ENCODE measurements at places on chromosomes 16 and 17.

- no peak for DNase-seq
These were observed 71.7 kb upstream of the BRD7 start for GRCh38 chr16:50440531-50440930.

GRCh38 chr17:40496170-40496569 is 5.3 kb downstream of the TNS4 start:
- no peak for DNase-seq

- no peak for DNase-seq
These were observed 354.3 kb downstream of the C16orf95 start for GRCh38 chr16:86962913-86963312.

DNA sequence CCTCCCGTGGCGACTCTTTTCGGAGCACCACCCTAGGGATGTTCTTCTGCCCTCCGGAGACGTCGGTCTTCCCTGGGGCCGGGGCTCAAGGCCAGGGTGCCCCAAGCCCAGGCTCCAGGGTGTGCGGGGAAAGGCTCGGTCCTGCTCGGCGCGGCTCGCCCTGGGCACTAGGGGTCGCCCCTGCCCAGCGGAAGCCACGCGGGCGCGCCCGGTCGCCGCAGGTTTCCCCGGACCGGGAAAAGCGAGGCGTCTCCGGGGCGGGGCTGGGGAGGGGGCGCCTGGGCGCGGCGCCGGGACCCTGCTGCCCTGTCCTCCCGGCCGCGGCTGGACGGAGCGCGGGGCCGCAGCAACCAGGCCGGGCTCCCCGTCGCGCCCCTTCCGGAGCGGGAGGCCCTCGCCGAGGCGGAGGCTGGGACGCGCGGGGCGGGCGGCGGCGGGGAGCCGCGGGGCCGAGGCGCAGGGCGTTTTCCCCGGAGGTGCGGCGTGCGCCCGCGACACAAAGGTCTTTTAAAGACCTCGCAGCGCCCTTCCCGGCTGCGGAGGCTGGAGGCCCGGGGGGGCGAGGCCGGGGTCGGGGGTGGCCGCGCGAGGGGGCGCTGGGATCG is 76.4 kb downstream of the MRC2 start:
- DNase-seq, result peak; percentile 52

DNA sequence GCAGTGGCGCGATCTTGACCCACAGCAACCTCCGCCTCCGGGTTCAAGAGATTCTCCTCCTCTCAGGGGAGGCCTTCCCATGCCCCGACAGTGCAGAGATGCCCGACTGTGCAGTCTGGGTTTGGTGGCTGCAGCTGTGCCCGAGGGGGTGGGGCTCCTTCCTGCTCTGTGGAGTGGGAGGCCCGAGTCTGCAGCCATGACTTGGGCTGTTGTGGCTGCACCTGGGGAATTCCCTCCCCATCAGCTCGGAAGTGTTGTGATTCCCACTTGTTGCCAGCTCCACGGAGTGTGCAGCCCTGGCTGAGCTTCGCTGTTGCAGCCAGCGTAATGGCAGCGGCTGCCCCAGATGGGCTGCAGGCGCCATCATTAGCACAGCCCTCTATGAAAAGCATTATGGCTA is 66.4 kb upstream of the SMIM36 start:
- DNase-seq, result no peak

DNA sequence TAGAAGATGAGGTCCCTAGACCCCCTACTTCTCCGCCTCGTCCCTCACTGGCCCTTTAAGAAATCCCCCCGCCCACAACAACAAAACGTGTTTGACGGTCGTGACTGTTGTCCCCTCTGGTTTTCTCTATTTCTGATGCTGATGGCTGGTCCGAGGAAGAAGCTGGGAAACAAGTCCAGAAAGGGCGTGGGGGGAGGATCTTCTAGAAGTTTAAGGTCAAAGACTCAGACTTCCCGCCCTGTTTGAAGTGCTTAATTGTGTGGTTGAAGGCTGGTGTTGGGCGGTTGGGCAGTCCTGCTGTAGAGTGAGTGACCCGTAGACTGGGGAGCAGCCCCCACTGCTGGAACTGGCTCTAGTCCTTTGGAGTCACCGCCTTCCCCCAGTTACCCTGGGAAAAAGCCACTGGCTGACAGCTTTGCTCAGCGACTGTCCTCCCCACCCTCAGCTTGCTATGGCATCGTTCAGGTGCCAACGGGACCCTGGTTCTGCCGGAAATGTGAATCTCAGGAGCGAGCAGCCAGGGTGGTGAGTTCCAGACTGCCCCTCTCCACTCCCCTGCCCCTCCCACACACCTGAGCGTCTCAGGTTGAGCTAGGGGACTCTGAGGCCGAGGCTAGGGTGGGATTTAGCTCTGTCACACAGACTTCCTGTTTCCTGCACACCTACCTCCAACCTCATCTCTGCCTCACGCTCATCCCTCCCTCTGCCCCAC is 1.6 kb downstream of the MLLT6 start:
- no peak for DNase-seq

DNA sequence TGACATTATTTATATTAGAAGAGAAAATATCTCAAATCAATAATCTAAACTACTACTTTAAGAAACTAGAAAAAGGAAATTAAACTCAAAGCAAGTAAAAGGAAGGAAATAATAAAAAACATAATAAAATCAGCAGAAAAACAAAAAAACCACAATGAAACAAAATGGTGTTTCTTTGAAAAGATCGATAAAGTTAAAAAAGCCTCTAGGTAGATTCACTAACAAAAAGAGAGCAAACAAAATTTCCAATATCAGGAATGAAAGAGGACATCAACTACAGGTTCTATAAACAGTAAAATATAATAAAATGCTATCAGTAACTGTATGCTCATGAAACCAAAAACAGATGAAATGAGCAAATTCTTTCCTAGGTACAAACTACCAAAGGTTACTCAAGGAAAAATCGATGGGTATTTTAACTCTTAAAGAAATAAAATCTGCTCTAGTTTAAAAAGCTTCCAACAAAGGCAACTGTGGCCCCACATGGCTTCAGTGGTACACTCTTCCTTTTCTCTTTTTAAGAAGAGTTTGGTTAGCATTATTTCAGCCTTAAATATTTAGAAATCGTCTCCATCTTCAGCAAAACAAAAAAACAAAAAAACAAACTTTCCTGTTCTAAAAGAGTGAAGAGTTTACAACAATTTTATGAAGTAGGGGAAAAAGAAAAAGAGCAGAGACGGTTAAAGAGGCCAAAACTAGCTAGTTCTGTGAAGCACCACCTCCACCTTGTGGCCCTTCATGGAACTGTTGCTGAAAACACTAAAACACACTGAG is 102.2 kb downstream of the TRIM37 start:
- peak; percentile 45 for DNase-seq

DNA sequence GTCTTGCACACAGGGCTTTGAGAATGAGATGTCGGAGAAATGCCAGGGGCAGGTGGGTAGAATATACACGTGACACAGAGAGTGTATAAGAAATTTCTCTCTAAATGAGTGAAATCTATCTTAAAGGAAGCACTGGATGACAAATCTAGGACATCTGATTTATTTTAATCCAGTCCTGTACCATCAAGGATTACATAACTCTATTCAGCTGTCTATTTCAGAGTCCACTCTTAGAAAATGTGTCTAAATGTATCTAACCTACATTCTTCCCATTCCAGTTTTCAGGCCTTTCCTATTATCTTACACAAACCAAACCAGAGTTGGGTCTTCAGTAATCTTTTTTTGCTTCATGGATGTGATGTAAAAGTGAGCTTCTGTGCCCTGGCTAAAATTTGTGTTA is 181.9 kb downstream of the CNTNAP4 start:
- DNase-seq, result no peak

GRCh38 chr17:32141679-32142037 is 644 bp upstream of the RHOT1 start:
- DNase-seq, result no peak
